Uterus (tissue), 4 donors: ENCODE measurements at places on chromosomes 6 and 20. TPM values are rescaled to one million over a fixed set of nuclear protein-coding genes. Genes with fewer than 3 reads are reported as not detected.
A peak's percentile ranks its signal among the peaks of the same experiment; 100 is the strongest.

DUSP15 gene
- not detected for total RNA-seq

SAMD5 gene
- total RNA-seq: 31.7 TPM

MYB gene
- not detected for total RNA-seq

JPH2 gene
- 17.6 TPM for total RNA-seq

PANK2 gene
- total RNA-seq: 82.0 TPM

OR10C1 gene
- not detected for total RNA-seq

TMC2 gene
- total RNA-seq: not detected

CAP2 gene
- 27.6 TPM for total RNA-seq

PRRT1 gene
- total RNA-seq: 8.0 TPM

BPIFA1 gene
- not detected for total RNA-seq

CRISP2 gene
- total RNA-seq: not detected

DNA sequence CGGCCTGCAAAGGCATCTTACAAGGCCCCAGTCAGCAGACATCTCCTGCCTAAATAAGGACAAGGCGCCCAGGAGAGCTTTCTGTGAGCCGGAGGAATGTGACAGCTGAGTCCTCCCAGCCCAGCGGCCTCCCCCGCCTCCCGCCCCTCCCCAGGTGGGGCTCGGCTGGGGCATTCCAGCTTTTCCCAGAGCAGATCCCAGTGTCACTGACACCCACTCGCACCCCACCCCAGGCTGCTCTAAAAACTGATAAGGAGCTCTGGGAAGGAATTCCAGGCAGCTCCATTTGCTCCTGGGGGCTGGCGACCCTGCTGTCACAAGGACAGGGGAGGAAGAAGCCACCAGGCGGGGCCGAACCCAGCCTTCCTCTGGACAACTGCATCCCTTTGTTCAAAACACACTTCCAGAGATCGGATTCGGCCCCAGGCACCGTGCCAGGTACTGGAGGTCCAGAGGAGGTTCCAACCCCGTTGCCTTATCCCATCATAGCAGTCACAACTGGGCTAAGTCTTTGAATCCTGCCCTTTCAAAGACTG, 49.7 kb downstream of the JPH2 start:
- DNase-seq: peak; percentile 93

DNA sequence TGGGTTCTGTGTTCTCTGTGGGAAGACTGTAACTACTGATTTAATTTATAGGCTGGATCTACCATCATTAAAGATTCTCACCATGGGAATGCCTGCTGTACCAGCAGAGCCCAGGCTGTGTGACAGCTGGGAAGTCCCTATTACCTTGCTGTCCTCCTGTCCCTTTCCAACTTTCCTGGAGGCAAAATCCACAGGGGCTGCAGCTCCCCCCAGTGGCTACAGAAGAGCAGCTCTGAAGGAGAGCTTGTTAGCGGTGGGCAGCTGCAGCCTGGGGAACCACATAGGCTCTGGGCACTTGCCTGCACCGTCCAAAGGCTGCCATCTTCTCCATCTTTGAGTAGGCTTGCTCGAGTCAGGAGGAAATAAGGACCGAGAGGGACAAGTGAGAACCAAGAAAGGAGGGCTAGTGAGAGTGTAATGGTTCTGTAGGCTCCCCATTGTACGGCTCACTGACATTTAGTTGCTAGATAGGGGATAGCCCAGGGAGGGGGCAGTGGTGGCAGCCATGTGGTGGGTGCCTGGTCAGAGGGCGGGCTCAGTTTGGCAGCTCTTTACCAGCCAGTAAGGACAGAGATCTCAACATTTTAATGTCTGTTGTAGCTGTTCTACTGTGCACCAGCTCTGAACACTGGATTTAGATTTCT, 155.1 kb upstream of the MLIP start:
- peak; percentile 33 for DNase-seq

- peak; percentile 28 for DNase-seq
Observed at GRCh38 chr20:10474606-10475184, 39.6 kb downstream of the SLX4IP start.

- no peak for DNase-seq
Observed at GRCh38 chr20:33522256-33522820, 32.4 kb downstream of the CBFA2T2 start.

- DNase-seq: no peak
Observed at GRCh38 chr20:277496-277781, 13.1 kb downstream of the C20orf96 start.

DNA sequence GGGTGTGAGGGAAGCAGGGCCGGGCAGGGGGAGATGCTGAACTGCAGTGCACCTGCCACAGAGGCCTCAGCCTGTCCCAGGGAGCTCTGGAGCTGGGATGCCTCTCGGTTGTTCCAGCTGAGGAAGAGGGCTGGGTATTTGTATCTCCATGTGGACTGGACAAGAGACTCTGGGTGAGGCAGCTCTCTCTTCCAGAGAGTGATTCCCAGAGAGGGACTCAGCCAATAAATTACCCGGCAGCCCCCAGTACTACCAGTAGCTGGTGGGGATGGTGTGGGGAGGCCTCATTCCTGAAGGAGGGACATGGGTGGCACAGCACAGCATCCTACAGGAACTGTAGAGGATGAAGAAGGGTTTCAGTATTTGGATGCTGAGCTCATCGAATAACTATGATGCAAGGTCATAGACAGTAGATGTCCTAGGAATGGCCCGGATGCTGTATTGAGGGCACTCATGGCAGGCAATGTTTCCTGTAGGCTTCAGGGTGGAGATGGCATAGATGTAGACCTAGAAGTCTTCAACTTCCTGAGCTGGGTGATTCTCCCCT, 1.4 kb downstream of the FGD2 start:
- no peak for DNase-seq

DNA sequence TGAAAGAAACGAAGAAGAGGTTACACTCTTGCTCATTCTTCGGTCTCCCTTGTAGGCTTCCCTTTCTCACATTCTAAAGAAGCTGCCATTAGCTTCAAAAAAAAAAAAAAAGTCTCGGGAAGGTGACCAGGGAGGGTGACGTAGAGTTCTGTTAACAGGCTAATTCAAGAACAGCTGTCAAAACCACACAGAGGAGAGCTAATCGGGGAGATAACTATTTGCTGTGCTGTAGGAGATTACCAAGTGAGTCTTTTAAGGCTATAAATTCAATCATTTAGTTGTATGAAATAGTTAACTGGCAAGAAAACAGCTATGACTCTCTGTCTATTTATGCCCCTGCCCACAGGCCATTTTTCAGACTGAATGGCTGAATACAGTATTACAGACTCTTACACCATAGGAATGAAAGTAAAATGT, 256.8 kb downstream of the SYNE1 start:
- no peak for DNase-seq

DNA sequence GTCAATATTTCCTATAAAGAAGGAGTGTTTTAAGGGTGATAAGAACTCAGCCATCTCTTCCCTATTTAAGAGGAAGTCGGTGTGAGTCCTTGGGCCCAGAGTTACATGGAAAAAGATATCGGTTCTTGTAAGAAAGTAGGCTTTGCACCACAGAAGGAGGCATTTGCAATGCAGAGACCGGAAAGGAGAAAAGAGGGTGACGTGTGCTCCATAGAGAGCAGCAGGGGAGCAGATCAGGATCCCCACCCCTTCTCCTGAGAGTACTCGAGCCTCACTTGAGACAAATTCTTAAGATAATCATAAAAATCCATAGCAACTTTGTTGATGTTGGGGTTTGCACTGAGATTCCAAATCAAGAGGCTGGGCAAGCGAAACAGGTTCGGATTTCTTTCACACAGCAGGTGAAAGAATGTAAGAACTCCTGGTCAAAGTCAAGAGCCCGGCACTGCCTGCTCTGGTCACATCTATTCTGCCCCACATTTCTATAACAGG, 27.8 kb downstream of the FOXA2 start:
- DNase-seq: no peak

GRCh38 chr20:5908981-5909380, 41.4 kb downstream of the TRMT6 start:
- no peak for DNase-seq

DNA sequence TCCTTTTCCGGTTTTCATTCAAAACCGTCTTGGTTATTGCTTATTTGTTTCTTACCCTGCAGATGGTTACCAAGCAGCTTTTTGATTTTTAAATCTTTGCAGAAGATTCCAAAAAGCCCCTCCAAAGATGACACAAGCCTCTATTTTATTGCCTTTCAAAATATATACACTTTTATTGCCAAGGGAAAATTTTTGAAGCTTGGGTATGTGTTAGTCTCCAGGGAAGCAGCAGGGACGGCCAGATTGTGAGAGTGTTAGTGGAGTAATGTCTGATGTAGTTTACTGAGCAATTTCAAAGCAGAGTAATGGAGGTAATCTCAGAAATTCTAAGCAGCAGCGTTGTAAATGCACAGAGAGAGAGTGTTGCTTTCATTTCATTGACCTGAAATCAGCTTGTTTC, 193.8 kb downstream of the FARS2 start:
- DNase-seq: no peak

GRCh38 chr6:84329516-84329915, 102.1 kb upstream of the CEP162 start:
- no peak for DNase-seq

GRCh38 chr6:148907573-148907972, 160.7 kb downstream of the UST start:
- no peak for DNase-seq

DNA sequence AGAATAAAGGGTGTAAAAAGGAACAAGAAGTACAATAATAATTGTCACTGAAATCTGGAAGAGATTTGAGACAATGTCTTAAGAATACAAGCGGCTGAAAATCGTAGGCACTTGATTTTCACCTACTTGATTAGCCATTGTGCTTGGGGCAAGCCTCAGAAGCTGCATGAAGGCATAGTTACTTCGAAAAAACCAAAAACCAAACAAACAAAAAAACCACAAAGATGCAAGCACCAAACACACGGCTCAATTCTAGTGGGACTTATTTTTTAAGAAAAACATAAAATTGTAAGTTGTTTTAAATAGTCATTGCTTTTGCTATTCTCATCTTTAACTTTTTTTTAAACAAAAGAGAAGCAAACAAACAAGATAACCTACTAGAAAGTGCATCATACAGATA, 235.6 kb downstream of the OGFRL1 start:
- no peak for DNase-seq

GRCh38 chr6:137766596-137767370, 100.3 kb upstream of the TNFAIP3 start:
- DNase-seq: no peak

DNA sequence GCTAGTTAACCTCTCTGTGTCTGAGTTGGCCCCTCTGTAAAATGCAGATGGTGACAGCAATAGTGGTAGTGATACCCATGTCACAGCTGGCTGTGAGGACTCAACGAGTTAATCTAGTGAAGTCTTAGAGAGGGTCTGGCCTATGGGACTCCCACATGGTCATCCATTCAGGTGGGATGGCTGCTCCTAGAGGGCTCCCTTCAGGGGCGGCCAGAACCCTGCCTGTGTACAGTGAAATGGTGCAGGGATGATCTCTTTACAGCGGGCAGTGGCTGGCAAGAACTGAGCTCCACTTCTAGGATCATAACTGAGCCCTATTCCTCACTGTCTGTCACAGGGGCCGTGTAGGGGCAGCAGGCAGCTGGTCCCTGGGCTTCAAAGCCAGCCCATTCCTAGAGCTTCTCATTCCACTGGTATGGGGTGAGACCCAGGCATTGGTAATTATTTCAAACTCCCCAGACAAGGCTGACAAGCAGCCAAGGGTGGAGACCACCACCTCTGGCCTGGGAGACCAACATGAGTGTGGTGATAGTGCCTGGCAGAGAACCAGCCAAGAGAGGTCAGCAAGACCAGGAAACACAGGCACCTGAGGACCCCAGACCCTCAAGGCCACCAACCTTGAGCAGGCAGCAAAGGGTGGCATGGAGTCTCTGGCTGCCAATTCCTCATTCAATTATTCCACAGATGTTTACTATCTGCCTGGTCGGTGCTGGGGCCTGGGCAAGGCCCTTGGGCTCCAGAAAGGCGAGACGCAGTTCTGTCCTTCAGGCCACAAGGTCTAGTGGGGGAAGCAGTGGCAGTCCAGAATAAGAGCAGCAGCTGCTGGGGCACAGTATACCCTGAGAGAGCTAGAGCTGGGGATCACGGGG, 103.4 kb downstream of the MRPL14 start:
- peak; percentile 13 for DNase-seq

- no peak for DNase-seq
Observed at GRCh38 chr6:63886341-63886740, 250.7 kb downstream of the PHF3 start.

DNA sequence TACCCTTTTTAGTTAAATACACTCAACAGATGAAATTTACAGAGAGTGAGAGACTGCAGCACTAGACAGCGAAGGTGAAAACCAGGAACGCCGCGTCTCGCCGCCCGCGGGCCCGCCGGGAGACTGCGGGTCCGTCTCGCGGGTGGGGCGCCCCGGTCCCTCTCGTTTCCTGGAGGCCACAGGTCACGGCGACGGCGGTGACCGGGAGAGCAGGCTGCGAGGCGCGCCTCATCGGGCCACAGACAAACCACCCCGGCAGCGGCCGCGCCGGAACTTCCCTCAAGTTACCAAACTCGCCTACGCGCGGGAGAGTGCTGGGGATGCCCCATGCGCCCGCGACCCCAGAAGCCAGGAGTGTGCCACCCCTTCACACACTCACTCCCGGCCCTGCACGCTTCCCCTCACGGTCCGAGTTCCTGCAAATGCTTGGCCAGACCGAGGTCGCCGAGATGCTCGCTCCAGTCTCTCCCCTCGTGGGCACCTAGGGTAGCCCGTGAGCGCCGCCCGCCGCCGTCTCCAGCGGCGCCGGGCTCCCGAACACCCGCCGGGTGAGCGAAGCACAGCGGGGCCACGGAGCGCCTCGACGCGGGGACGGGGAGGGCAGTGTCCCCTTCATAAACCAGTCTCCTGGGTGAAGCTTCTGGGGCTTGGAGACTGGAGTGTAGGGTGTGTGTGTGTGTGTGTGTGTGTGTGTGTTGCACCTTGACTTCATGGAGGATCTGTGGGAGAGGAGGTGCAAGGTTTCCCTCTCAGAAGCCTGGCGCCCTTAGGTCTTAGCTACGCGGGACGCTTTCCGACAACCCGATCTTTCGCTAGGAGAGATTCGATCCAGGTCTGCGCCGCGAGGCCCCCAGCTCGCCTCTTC, 1.4 kb downstream of the BACH2 start:
- DNase-seq: peak; percentile 49

DNA sequence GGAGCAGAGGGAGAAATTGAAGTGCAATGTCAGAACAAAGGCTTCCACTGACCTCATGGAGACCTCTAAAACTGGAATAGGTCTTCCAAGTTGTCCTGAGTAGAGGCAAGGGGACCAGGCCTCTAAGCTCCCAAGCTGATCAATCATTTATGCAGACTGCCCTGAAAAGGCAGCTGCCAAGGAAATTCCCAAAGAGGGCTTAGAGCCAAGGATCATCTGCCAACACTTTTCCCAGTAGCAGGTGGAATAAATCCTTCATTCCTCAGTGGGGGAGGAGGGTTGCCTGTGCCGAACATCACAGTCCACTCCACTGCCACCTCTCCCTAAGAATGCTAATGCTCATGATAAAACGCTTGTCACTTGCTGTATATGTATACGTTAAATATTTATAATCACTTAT, 29.3 kb upstream of the RALY start:
- no peak for DNase-seq

- DNase-seq: no peak
Observed at GRCh38 chr20:37775200-37775599, 81.4 kb downstream of the CTNNBL1 start.

DNA sequence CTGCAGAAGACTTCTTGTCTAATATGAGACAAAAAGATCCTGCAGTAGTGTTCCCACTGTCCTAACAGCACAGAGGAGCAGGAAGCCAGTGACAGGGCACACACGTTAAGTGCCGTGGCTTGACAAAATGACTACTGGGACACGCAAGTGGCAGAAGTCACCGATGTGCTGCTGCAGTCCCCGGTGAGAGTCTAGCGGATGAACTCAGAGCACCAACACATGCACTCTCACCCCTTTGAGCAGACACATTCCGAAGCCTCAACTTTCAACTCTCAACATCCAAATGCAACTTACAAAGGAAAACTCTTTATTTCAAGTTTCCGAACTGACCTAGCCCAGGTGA, 898 bp downstream of the LAMA4 start:
- DNase-seq: no peak

GRCh38 chr6:11812951-11813350, 34.3 kb upstream of the ADTRP start:
- DNase-seq: no peak
